D341Med (cell line): ENCODE measurements at places on chromosomes 11 and 22.
A peak's percentile ranks its signal among the peaks of the same experiment; 100 is the strongest.

DNA sequence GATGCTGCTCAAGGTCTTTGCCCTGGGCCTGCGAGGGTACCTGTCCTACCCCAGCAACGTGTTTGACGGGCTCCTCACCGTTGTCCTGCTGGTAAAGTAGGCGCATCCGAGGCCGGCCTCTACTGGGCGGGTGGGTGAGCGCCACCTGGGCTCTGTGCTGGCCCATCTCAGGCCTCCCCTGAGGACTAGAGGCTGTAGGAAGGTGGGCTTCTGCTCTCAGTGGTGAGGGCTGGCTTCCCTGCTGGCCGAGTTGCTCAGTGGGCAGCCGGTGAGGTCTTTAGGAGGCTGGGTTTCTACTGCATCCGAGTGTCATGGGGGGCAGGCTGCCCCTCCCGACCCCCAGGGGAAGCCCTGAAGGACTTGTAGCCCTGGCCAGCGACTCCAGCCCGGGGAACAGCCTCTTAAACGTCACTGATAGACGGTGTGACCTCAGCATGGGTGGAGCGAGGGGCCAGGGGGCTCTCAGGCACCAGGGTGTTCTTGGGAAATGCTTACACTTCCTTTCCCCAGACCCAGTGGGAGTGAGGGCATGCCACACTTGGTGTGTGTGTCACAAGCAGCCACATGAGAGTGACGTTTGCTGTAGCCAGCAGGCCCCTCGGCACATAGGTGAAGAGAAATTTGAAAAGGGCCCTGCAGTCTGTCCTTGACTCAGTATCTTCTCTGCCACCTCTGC is 30.3 kb downstream of the TPCN2 start:
- DNase-seq, result no peak

- DNase-seq, result no peak
These were observed 578.3 kb downstream of the DLG2 start for GRCh38 chr11:85048801-85049200.

DNA sequence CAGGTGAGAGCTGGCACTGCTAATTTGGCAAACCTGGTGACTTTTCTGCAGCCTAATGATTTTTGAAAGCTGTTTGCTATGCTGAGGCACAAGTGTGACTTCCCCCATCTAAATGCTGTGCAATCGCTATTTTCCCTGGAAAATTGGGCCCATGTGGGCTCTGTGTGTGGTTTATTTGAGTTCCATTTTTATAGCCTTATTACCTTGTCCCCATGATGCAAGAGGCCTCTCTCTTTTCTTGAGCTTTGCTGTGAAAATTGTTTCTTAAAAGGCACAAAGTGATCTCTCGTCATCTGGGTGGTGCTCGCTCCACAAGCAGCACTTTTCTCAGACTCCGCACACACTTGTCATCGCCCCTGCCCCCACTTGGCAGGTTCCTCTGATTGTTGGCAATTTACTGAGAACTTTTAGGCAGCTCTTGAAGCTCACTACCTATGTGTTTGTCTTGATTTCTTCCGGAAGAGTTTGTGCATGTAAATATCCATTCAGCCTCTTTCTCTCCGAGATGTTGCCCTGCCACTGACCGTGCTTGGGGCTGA is 24.9 kb downstream of the BMAL1 start:
- DNase-seq, result no peak

DNA sequence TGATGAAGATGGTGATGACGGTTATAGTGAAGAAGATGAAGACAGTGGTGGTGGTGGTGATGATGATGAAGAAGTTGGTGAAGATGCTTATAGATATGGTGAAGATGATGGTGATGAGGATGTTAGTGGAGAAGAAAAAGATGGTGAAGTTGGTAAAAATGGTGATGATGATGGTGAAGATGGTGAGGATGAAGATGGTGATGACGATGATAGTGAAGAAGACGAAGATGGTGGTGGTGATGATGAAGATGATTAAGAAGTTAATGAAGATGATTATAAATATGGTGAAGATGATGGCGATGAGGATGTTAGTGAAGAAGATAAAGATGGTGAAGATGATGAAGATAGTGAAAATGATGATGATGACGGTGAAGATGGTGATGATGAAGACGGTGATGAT is 25.2 kb upstream of the FGF3 start:
- no peak for DNase-seq

GRCh38 chr11:4851033-4851432 is 2.0 kb upstream of the OR51S1 start:
- no peak for DNase-seq

DNA sequence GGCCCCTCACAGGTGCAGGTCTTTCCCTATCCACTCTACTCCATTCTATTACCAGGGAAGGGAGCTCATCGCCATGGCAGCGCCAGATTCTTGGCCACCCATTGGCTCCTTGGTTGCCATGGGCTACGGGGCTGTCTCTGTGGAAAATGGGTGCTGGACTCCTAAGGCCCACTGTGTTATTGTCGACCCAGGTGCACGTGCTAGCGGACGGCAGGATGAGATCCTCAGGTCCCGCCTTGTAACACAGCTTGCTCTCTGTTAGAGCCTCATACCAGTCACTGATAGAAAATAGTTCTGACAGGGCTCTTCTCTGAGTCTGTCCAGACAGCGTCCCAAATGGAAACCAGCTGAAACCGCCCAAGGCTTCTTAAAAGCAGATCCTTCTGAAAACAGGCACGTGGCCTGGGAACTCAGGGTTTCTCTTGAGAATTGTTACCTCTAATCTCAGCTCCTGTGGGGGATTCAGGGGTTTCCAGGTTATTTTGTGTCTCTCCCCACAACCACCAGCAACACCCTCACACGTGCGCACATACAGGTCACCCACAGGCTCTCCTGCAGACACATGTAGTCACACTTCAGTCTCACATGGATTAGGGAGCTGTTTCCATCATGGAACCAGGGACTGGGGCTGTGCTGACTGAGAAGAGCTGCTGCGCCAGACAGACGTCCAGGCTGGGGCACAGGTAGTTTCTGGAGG is 1.5 kb downstream of the TUB start:
- DNase-seq, result no peak

DNA sequence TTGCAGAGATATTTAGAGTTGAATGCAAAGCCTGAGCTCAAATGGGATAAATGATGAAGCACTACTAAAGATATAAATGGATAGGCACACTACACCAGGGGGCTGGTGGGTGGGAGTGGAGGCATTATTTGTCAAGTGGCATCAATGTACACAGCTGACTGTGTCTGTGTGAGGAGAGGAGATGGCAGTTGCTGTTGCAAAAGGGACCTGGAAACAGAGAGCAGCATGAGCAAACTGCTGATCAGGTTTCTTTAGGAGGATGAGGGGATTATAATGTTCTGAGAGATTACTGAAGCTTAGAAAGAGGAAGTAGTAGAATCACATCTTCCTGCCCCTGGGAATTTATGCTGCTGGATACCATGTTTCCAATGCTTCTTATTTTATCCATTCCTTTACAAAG is 39.4 kb upstream of the LIN7C start:
- DNase-seq, result peak; percentile 31

DNA sequence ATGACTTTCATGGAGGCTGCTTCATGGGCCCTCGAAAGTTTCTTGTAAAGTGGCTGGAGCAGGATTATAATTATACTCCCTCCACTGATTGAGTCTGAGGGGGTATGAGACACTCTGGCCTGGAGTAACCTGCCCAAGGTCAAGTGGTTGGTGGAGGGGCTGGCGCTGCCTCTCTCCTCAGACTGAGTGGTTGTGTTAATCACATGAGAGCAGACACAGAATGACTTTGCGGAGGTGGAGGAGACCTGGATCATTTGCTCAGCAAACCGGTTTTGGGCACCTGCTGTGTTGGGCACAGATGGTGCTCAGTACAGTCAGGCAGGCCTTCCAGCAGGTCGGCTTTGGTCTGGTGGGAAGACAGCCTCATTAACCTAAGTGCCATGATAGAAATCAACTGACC is 11.8 kb downstream of the BCR start:
- no peak for DNase-seq

GRCh38 chr11:65551572-65552387 is 6.4 kb downstream of the LTBP3 start:
- peak; percentile 76 for DNase-seq

DNA sequence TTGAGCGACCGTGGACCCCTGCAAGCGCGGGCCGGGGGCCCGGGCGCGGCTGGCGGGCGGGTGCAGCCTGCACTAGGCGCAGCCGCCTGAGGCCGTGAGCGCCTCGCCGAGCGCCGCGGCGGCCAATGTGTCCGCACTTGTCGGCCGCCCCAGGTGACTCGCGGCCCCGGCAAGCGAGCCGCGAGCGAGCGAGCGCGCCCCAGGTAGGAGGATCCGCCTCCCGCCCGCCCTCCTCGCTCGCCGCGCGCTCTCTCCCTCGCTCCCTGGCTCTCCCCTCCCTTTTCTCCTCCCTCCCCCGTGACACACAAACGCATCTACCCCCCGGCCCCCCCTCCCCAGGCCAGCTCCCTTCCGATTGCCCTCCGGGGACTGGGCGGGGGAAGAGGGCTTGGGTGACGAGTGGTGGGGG is at the start of gene WNT7B:
Gene WNT7B (minus strand): TSS at position 160 of the 409 bp plus-strand sequence. CDS start 408 bp downstream, outside the sequence.
- DNase-seq, result peak; percentile 61

DNA sequence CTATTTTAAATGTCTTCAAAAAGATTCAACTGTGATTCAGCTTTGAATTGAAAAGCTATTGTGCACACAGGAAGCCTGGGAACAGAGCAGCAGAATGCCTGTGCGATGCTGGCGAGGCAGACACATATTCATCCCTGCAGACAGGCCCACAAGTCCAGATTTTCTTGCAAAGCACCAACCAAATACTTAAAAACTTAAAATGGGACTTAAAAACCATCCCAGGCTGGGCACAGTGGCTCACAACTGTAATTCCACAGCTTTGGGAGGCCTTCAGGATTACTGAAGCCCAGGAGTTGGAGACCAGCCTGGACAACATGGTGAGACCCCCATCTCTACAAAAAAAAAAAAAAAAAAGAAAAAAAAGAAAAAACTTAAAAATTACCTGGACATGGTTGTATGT is 122.6 kb upstream of the SERPIND1 start:
- DNase-seq, result no peak

GRCh38 chr11:93784935-93785360 is 866 bp downstream of the MED17 start:
- no peak for DNase-seq

- no peak for DNase-seq
These were observed 43.9 kb upstream of the YPEL1 start for GRCh38 chr22:21779444-21779843.

DNA sequence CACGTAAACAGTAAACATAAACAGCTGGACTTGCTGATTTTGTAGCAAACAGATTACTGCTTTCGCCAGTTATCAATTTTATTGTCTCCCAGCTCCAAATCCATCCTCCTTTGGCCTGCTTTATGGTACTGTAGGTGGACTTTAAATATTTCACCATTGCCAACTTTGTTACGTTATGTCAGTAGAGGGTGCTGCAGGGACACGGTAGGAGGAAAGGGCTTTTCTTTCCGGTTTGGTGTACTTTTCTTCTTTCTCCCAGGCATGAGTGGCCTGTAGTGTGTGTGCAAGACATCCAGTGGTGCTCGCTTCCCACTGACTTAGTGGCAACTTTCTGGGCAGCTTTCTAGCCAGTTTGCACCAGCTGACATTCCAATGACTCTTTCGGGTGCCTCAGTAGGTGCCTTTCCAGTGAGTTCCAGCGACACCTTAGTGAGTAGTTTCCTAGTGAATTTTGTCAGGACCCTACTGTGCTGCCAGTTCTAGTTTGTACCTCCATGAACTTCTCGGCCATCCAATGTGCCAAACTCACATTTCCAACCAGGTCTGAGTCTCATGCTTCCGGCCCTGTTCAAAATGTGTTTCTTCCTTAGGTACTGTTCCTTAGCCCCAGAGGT is 267.6 kb upstream of the TENM4 start:
- no peak for DNase-seq

GRCh38 chr11:62539238-62539925 is 7.2 kb downstream of the AHNAK start:
- no peak for DNase-seq

GRCh38 chr11:132631989-132632388 is 900.3 kb downstream of the OPCML start:
- DNase-seq, result no peak
